ENCODE measurements at places on chromosomes 5 and 9.
A peak's percentile ranks its signal among the peaks of the same experiment; 100 is the strongest.

GRCh38 chr5:181184845-181185216 is 20.2 kb downstream of the TRIM7 start:
- DNase-seq = no peak

- DNase-seq = peak; percentile 68
Observed at GRCh38 chr9:119968836-119969707, 599.8 kb upstream of the BRINP1 start.

DNA sequence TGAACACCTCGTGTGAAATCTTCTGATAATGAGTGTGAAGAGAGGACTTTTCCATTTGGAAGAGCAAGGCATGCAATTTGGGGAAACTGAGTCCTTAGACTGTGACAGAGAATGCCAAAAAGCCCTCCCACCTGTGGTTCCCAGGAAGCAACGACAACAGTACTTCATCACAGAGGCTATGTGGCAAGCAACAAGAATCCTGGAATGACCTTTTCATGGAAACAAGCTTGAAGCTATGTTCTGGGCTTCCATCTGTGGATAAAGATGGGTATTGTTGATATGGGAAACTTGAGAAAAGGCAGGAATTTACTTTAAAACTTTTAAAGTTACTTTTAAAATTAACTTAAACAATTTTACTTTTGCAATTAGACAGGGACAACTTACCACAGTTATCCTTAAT is 131.2 kb upstream of the ANKH start:
- no peak for DNase-seq

GRCh38 chr5:35369965-35370790 is 139.9 kb upstream of the PRLR start:
- no peak for DNase-seq

DNA sequence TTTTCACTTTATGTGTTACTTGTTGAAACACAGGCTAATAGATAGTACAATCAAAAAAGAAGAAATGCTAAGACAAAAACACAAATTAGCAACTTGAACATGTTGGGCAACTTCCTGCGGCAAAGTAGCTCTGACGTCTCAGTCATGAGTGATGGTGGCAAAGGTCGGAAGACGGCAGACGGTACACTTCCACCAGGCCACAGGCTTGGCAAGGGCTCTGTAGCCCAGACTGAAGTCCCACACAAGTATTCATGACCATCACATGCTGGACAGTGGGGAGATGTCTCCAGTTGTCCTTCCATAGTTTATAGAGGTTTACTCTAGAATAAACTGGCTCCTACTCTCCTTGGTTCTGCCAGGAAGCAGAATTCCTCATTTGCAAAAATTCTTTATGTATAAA is 831.3 kb downstream of the MTRR start:
- no peak for DNase-seq

- DNase-seq = no peak
Observed at GRCh38 chr9:114084282-114085073, 6.4 kb upstream of the AMBP start.

DNA sequence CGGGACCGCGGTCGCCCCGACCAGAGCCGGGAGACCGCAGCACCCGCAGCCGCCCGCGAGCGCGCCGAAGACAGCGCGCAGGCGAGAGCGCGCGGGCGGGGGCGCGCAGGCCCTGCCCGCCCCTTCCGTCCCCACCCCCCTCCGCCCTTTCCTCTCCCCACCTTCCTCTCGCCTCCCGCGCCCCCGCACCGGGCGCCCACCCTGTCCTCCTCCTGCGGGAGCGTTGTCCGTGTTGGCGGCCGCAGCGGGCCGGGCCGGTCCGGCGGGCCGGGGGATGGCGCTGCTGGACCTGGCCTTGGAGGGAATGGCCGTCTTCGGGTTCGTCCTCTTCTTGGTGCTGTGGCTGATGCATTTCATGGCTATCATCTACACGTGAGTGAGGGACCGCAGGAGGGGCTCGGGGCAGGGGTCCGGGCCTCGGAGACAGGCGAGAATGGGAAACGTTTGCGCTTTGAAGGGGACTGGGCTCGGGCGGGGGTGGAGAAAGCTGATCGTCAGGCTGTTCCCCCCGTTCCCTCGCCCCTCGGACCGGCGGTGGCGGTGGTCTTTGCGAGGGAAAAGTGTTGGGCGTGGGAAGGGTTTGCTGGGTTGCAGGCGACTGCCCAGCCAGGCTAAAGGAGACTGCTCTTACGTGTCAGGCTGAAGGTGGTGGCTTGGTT is 457 bp downstream of the UGCG start:
- DNase-seq = peak; percentile 69

GRCh38 chr5:168362097-168362885 is 70.8 kb downstream of the WWC1 start:
- no peak for DNase-seq

- DNase-seq = no peak
Observed at GRCh38 chr5:137114529-137114928, 384.6 kb downstream of the SPOCK1 start.

DNA sequence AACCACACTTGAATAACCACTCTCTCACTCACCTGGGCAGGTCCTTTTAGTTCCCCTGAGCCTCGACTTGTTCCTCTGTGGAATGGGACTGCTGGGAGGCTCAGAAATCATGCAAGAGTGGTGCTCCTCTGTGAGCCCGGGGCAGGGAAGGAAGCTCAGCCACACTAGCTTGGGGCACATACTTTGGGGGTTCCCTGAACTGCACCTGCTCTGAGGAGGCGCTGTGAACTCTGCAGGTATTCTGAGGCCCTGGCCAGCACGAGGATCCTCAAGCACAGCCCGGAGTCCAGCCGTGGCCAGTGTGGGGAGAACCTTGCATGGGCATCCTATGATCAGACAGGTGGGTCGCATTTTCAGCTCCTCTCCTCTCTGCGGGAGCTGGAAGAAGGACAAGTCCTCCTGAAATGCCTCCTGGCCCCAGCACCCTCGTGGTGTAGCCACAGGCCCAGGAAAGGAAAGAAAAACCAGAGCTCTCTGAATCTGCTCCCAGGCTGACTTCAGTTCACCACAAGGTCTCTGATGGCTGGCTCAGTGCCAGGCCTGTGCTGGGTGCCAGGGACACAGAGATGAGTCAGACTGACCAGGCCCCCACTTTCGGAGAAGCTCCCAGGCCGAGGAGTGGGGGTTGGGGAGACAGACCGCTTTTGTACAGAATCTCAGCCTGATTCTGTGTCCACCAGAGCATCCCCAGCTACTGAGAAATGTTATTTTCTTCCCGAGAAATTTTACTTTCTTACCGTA is 11.9 kb downstream of the GLIPR2 start:
- DNase-seq = peak; percentile 98

DNA sequence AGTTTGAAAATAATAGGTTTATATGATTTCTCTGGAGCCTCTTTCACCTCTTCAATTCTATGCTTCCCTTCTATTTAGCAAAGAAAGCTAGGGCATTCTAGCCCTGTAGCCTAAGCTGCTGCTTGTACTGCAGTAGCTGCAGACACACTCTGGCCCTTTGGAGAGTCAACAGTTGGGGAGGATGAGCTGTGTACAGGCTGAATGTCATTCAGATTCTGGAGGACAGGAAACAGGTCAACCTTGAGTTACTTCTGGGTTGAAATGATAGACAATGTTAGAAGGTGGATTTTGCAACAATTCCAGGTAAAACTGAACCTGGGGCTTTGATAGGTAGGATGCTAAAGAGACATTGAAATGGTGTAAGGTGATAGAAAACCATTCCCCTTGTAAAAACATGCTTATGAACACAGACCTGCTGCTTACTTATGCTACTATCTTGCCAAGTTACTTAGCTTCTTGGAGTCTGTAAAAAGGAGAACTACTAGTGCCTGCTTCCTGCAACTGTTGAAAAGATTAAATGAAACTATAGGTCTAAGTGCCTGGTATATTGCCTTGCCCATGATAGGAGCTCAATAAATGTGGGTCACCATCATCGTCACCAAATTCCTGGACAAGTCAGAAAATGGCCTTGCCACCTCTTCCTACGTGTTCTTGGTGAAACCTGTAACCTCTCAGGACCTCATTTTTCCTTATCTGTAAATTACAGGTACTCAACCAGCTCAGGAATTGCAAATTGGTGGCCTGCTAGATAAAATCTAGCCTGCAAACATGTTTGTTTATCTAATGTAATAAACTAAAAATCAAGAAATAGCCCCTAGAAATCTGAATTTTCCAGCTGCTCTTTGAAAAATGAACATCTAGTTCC is 83.7 kb downstream of the GALNT10 start:
- no peak for DNase-seq

DNA sequence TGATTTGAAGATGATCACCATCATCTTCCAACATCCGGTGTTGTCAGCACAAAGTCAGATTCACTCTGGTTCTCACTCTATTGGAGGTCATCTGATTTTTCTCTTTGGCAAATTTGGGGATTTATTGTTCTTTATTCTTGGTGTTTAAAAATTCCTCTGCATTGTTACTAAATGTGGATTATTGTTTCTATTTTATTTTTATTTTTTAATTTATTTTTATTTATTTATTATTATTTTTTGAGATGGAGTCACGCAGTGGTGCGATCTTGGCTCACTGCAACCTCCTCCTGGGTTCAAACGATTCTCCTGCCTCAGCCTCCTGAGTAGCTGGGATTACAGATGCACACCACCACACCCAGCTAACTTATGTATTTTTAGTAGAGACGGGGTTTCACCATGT is 72.9 kb upstream of the TGFBR1 start:
- DNase-seq = no peak

DNA sequence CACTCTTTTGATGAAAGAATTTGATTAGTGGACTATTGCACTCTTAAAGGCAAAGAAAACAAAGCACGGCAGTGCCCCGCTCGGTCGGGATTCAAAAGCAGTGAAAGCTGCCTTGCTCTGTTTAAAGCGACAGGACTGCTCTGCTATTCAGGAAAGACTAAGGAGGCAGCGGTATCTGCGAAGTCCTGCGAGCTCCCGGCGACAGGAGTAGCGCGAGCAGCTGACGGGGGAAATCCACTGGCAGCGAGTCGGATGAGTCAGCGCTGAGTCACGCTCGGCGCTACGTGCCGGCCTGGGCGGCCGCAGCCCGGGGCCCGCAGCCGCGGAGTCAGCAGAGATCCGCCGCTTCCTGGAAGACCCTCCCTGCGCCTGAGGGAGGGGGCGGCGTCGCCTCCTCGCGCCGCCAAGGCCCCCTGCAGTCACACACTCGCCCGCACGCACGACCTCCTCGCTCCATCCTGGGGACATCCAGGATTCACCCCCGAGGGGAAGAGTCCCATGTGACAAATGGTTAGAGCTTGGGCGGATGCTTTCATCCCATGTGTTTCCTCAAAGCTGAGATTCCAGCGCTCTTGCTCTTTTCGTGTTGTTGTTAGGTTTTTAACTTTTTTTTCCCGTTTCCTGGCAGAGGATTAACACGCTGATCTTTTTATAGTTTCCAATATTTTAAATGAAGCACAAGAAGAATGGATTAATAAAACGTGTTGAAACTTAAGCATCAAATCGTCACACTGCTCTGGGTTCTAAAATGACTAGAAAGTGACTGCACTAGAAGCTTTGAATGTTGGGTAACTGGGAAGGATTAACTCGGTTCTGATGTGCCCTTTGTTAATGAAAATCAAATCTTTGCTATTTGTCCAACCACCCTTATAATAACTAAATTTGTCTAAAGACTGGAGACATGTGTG is 102.5 kb downstream of the ARRDC3 start:
- DNase-seq = peak; percentile 91

- no peak for DNase-seq
Observed at GRCh38 chr5:136518174-136518573, 152.8 kb upstream of the TRPC7 start.

DNA sequence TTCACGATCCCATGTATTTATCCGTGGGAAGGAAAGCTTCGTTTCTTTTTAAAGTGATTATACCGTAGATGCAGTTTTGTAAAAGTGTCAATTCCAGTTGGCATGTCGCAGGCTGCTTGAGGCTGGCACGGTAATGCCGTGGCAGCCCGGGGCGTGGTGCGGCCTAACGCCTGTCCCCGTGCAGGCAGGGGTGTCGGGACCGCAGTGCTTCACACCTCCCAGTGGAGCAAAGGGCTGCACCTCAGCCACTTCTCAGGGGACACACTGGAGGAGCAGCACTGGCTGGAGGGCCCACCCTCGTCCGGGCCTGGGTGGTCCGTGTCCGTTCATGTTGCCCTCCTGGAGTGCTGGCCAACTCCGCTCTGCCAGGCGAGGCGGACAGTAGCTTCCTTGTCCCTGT is 103.2 kb downstream of the RXRA start:
- DNase-seq = no peak

- DNase-seq = peak; percentile 92
Observed at GRCh38 chr5:141849415-141850243, 28.6 kb downstream of the PCDH1 start.

GRCh38 chr9:87464110-87464991 is 33.3 kb upstream of the DAPK1 start:
- DNase-seq = no peak

DNA sequence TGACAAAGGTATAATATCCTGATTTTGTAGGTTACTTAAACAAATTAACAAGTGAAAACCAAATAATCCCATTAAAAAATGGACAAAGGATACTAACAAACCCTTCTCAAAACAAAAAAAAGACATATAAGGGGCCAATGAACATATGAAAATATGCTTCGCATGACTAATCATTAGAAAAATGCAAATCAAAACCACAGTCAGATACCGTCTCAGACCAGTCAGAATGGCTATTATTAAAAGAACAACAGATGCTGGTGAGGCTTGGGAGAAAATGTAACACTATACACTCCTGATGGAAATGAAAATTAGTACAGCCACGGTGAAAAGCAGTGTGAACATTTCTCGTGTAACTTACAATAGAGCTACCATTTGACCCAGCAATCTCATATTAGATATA is 1542.2 kb upstream of the CDH9 start:
- DNase-seq = no peak

GRCh38 chr5:124056991-124057723 is 545.2 kb downstream of the CSNK1G3 start:
- DNase-seq = peak; percentile 61

Measured in globus pallidus (tissue), 1 donor.